ENCODE measurements at places on chromosomes 13 and 19.

DNA sequence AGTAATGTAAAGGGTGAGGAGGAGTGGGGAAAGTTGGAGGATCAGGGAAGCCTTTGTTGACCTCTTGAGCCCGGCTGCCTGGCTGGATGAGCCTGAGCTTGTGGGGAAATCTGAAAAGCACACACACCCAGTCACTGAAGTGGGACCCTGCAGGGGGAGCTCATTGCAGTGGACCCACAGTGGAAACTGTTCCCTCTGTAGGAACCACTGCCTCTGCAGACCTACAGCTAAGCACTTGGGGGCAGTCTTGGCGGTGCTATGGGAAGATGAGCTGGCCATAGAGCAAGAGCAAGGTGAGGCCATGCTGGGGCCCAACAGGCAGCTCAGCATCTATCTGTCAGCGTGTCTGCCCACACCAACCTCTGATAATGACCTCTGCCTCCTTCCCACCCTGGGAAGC is 294.8 kb downstream of the TSHZ3 start:
- peak; percentile 42 for DNase-seq

DNA sequence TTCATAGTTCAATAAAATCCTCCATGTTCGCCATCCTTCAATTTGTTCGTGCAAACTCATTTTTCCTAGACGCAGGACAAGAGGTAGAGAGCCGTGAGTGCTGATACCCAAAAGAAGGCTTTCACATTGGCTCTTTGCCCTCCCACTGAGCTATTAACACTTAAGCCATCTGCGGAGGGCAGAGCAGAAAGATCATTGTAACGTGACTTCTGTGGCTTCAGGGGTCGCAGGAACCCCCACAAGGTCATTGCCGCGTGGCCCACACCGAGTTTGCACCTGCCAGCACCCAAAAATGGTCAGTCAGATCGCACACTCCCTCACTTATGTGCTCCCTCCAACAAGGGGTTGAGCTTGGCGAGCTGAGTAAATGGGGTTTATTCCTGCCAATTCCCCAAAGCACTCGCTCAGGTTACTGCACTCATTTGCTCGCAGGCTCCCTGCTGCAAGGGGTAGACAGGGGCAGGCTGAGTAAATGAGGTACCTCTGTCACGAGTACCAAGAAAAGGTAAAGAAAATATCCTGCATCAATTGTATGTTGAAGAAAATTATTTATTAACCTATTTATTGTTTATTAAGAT is 144.1 kb downstream of the PRR20E start:
- DNase-seq, result no peak

DNA sequence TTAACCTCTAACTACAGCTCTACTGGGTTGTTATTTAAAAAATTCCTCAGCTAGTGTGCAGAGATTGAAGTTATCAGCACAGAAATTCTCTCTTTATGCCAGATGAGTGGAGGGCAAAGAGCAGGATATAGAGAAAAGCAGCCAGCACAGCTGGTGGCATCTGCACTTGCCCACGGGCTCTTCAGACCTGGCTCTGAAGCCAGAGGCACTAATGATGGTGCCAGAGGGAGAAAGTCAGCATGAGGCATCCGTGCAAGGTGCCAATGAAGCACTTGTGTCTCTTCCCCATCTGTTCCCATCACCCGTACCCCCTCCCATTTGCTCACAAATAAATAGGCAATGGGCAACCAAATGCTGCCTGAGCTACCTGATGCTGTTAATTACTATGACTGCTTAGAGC is 138.9 kb downstream of the OLFM4 start:
- no peak for DNase-seq

DNA sequence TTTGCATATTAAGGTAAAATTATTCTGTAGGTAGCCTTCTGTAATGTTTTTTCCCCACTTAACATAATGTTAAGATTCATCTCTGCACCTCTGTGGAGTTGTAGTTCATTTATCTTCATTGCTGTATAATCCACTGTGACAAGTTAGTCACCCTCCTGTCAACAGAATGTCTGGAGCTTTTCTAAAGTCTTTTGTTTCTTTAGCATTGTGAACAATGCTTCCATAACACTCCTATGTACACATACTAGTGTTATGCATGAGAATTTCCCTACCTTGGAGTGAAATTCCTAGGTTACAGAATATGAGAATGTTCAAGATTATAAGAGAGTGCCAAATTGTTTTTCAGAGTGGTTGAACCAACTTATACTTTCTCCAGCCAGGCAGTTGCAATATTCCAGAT is 113.5 kb downstream of the COG6 start:
- no peak for DNase-seq

DNA sequence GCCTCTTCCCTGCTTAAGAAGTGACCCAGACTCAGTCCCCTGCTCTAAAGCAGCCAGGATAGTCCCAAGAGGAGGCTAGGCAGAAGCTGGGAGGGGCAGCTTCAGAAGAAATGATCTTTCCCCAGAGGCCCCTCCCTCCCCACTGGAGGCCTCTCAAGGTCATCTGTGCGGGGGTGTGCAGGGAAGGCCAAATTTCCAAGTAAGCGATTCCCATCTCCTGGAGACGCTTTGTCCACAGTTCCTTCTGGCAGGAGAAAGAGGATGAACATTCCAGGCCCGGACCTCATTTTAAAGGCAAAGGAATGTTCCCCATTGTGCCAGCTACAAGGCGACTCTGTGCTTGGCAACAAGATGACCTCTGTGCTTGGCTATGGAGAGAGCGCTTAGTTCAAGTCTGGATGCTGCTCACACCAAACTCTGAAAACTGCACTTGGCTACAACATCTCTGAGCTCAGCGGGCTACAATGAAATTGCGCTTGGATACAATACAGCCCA is 23.5 kb downstream of the COL5A3 start:
- DNase-seq, result no peak

- DNase-seq, result no peak
Observed at GRCh38 chr19:16076958-16077611, 790 bp downstream of the TPM4 start.

- peak; percentile 47 for DNase-seq
Observed at GRCh38 chr19:16445238-16446107, 26.3 kb downstream of the EPS15L1 start.

GRCh38 chr13:32791545-32792172 is 205.4 kb downstream of the PDS5B start:
- DNase-seq, result peak; percentile 1

DNA sequence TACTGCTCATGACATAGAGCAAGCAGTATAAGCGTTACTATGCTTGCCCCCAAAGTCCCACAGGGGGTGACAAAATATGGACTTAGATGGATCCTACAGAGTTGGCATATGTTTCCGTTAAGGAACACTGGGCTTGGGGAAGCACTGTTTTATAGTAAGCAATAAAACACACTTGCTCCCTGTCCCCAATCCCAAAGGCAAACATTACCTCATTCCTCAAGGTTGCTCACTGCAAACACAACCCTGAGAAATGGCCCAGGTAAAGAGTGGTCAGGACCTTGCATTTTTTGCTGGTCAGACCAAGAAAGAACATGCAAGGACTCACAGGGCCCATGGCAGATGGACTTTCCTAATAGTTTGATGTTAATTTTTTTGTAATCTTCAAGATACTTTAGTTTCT is 32.3 kb downstream of the UGGT2 start:
- no peak for DNase-seq

DNA sequence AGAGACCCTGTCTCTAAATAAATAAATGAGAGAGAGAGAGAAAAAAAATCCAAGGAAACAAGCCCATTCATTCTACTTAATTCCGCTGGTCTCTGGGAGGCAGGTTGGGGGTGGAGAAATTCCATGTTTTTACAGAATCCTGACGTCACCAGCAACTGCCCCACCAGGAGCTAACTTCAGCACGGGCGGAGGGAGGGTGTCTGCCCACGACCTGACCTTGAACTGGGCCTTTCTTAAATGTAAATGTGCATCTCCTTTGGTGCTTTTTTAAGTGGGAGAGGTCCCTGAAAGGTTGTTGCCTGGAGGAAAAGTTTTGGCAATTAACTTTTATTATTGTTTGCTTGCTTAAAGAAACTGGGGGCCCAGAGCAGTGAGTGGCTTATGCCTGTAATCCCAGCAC is 15.5 kb downstream of the KLF2 start:
- DNase-seq, result peak; percentile 35

DNA sequence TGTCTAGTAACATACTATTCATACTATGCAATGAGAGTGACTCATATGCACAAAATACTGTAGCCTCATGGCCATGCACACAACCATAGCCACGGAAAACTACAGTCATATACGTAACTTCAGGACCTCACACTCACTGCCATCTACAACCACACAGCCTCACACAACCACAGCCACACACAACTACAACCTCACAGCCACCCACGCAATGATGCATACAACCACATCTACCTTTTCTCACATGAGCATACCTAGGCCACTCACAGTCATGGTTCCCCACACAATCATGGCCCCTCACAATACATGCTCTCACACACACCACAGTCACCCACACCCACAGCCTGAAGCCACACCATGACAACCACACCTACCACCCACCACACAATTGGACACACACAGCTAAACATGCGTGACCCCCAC is 8.7 kb upstream of the TNFSF14 start:
- DNase-seq, result no peak

GRCh38 chr19:33054623-33055022 is 10.1 kb downstream of the RHPN2 start:
- DNase-seq, result peak; percentile 93

DNA sequence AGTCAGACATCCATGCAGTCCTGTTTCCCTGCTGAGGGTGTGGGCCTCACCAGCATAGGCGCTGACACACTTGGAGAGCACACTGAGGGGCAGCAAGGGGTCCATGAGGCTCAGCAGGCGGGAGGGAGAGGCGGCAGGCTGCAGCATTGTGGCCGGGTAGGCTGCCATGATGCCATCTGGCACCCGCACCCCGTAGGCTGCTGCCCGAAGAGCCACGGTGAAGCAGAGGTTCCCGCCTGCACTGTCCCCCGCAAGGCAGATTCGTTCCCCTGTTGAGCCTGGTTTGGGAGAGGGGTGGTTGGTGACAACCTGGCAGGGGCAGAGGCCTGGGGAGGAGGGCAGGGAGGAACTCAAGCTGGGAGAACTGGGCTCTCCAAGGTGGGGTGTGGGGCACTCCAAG is 16.0 kb upstream of the CNFN start:
- no peak for DNase-seq

DNA sequence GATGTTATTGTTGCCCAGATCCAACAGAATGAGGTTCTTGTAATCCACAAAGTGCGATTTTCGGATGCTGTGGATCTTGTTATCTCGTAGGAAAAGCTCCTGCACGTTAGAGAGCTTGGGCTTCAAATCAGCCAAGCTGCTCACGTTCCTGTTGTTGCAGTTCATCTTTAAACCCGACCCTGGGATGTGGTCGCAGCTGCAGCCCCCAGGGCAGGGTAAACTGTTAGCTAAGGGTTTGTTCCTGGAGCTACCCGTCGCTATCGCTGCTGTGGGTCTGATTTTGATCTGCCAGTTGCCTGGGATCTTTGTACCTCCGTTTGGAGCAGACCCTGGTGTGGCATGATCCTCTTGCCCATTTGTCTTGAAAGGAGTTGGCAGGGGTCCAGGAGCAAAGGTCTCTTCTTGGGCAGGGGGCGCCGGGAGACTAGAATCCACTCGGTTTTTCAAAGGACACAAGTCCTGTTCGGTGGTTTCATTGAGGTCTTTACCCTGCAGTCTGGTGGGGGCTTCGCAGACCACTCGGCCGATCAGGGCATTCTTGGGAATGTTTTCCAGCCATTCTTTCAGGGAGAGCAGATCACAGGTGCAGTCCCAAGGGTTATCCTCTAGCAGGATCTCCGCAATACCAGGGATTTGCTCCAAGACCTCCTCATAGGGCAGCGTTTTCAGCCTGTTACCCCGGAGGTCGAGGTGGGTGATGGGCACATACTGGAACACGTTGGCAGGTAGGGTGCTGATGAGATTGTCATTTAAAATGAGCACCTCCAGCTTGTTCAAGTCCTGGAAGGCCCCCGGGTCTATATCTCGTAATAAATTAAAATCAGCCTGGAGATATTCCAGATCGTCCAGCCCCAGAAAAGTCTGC is 1.8 kb downstream of the SLITRK1 start:
- no peak for DNase-seq

GRCh38 chr13:76852986-76853385 is 33.2 kb downstream of the KCTD12 start:
- DNase-seq, result peak; percentile 71

DNA sequence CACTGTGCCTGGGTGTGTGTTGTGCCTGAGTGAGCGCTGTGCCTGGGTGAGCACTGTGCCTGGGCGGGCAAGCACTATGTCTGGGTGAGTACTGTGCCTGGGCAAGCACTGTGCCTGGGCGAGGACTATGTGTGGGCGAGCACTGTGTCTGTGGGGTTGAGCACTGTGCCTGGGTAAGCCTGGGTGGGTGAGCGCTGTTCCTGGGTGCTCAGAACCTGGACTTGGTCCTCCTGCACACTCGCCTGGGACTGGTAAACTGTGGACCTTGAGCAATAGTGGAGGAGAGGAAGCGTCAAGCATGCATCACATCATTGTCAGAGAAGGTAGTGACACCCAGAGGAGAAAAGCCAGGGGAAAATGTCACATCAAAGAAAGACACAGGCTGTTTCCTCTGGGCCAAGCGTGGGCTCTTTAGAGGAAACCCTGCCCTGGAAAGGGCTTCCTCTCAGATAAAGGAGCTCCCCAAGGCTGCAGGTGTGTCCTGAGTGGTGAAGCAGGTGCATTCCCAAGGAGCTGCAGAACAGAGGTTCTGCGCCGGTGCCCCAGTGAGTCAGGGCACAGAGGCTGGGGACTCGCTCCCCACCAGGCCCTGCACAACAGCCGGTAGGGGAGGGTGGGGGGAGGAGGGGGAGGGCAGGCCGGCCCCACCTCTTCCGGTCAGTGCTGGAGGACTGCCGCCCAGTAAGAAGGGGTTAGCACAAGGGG is 141.2 kb downstream of the TEX29 start:
- no peak for DNase-seq

DNA sequence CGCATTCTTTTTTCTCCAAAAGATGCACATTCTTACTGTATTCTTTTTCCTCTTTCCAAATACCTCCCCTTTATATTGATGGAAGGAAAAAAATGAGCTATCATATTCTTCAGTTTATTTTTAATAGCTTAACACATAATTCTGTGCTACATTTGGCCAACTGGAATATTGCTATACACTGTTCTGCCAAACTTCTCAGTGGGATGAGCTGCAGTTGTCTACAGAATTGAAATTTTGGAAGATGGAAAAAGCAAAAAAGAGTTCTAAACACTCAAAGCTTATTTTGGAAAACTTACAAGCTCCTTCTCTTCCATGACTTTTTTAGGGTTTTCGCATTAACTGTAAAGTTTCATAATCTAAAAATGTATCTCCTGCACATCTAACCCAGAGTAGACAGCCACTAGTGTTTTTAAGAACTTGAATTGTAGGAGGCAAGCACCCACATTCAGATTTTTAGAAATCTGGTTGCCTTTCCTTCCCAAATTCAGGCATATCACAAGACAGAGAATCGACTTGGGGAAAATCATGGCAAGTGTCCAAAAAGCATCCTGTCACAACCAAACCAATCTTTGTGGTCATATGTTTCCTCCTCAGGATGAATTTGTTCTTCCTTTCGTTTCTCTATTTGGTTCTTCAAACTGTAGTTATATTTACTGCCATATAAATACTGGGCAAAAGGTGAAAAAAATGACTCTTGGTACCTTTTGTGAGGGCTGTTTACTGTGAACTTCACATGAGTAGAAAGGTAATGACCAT is 111.4 kb upstream of the FRY start:
- no peak for DNase-seq

GRCh38 chr13:42633495-42633894 is 59.5 kb downstream of the TNFSF11 start:
- DNase-seq, result no peak

All from Caki2 (cell line).